ENCODE measurements at places on chromosomes 5 and 9. TPM values are rescaled to one million over a fixed set of nuclear protein-coding genes. Genes with fewer than 3 reads are reported as not detected.

The TMEM252 gene
- total RNA-seq: not detected

The MEF2C gene
- total RNA-seq: 0.02 TPM

The ZNF169 gene
- total RNA-seq: 1.6 TPM

The CCDC107 gene
- total RNA-seq: 20.4 TPM

The LCN9 gene
- total RNA-seq: not detected

The C5orf47 gene
- not detected for total RNA-seq

The FRRS1L gene
- total RNA-seq: 0.30 TPM

The CMBL gene
- total RNA-seq: 22.0 TPM

The SLC6A7 gene
- not detected for total RNA-seq

The ADAMTSL1 gene
- not detected for total RNA-seq

The DOCK2 gene
- total RNA-seq: 4.0 TPM

The QRFP gene
- not detected for total RNA-seq

The OR1L1 gene
- not detected for total RNA-seq

The GAS1 gene
- total RNA-seq: 0.09 TPM

The ADGRD2 gene
- total RNA-seq: not detected
